ENCODE measurements at places on chromosomes 7 and 10.

- no peak for DNase-seq
These were observed 161.6 kb downstream of the NRCAM start for GRCh38 chr7:108294595-108294994.

DNA sequence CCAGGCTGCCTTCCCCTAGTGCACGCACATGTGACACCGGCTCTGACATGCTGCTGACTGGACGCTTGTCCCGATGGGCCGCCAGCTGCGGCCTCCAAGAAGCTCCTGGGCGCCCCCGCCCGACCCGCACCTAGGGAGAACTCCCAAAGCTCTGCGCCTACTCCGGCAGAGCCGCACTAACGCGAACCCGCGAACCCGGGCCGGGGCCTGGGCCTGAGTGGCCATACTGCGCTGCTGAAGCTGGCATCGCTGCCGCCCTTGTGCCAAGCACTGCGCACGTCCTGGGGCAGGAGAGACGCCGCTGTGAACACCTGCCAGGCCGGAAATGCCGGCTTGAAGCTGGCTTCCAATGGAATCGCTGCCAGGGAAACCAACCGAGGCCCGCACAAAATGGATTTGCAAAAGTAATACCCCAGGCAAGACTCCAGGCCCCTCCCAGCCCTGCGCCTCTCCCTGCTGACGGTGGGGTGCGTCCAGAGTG lies 85.1 kb downstream of the WASHC2A start:
- DNase-seq = no peak

DNA sequence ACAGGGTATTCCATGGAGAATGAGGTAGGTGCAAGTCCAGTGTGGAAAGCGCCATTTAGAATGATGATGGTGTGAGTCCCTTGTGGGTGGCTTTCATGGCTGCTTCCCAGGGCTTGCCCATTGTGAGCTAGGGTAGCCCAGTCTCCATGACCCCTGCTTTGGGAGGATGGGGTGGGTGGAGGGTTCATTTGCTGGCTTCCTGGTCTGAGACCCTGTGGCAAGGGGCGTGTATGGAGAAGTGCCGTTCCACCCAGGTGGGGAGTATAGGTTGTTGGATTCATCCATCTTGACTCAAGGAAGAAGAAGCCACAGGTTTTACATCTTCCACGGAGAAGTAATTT lies 27.7 kb downstream of the CCM2 start:
- no peak for DNase-seq

GRCh38 chr10:59093461-59093860 lies 83.0 kb upstream of the PHYHIPL start:
- DNase-seq = no peak

DNA sequence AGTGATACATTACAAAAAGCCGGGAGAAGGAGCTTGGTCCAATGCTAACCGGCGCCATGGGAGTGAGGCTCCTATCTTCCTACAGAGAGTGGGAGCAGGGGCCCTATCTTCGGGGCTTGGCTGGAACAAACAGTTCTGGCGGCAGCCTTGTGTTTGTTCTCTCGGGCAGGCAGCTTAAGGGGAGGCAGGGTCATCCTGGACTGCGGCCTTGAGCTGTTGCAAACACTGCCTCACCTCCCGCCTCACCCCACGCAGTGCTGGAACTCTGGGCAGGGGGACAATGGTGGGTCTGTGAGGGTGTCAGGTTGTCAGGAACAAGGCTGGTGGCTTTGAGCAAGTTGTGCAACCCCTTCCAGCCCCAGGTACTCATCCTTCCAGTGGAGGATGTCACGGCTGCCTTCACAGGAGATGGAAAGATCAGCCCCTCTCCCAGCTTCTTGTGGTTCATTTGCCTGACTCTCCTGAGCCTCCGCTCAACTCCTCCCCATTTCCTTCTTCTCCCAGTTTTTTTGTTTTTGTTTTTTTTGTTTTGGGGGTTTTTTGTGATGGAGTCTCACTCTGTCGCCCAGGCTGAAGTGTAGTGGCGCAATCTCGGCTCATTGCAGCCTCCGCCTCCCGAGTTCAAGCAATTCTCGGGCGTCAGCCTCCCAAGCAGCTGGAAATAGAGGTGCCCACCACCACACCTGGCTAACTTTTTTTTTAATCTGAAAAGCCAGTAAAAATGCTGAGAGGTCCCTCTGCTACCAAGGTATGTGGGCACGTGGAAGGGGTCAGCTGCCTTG lies 57.4 kb downstream of the SPOCK2 start:
- DNase-seq = no peak

All from SHP77 (cell line).